EH (cell line): ENCODE measurements at places on chromosomes 2 and 18.

- DNase-seq, result no peak
These were observed 52.6 kb upstream of the UNC80 start for GRCh38 chr2:209719034-209719433.

GRCh38 chr2:50879457-50879856 lies 152.5 kb downstream of the NRXN1 start:
- no peak for DNase-seq

- no peak for DNase-seq
These were observed 419.2 kb upstream of the CDH19 start for GRCh38 chr18:67023059-67023458.

- no peak for DNase-seq
These were observed 109.7 kb upstream of the GLI2 start for GRCh38 chr2:120625865-120626560.

DNA sequence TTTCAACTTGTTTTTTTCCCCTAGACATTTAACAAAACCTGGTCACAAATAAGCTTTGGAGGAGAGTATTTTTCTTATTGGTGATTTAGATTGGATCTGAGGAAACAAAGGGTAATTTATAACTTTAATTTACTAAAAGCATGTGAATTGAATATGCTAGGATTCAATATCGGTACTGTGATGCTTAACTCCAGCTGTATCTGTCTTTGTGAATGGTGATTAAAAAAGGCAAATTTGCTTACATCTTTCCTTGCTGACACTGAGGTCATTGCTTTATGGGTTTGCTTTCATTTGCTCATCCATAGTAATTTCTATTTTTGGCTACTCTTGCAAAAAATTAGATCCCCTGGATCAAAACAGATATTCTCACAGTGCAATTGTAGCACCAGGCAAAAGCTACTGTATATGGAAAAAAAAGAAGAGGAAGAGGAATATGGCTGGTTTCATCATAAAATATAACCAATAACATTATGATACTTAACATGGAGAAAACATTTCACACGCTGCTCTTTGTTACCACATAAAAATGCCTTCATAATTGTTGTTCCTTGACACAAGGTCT lies 832.0 kb upstream of the ZEB2 start:
- DNase-seq, result peak; percentile 5

- DNase-seq, result no peak
These were observed 662.6 kb upstream of the ACVR2A start for GRCh38 chr2:147182260-147182659.

- DNase-seq, result no peak
These were observed 62.2 kb downstream of the RBMS1 start for GRCh38 chr2:160431441-160431840.

DNA sequence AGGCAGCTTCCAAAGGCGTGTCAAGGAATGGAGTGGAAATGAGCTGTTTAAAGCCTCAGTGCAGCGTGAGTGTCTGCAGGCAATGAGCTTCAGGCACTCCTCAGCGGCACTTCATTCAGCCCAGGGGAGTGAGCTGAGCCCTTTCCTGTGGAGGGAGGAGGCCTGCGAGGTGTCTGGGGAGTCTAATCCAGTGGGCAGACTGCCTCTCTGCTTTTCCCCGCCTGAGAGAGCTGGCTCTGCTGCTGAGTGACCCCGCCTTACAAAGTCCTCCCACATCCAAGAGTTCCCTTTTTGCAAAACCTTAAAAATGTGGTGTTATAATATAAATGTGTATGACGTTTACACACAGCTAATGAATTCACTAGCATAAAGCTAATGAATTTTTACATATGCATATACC lies 7.0 kb upstream of the LDLRAD4 start:
- no peak for DNase-seq
